ENCODE measurements at places on chromosomes 3 and 15. TPM values are rescaled to one million over a fixed set of nuclear protein-coding genes. Genes with fewer than 3 reads are reported as not detected.

DNA sequence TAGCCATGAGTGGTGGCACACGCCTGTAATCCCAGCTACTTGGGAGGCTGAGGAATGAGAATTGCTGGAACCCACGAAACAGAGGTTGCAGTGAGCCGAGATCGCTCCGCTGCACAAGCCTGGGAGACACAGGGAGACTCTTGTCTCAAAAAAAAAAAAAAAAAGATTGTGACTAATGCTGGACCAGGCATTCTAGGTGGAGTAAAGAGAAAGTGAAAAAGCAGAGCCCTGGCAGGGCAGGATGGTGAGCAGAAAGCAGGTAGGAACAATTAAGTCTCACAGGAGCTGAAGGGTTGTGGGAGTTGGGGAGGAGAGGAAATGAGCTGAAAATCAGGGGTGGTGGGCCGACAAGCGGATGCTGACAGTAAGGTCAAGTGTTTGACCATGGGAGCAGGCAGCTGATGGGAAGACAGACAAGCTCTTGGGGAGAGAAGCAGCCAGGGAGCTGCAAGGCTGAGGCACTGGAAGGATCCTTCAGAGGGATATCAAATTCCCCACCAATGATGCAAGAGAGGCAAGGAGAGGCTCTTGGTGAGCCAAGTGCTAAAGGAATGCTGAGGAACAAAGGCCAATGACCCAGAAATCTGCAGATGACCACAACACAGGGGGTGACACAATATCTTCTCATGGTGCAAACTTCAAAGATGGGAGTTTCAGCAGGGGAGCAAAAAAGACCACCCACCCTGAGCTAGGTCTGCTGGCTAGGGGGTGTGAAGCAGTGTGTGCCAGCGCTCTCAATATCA, 251.1 kb downstream of the ULK4 start:
- no peaks in the 10 kb centered on the region for H3K4me1 ChIP-seq
- no peak overlapping the region for H3K27ac ChIP-seq
- H3K27me3 ChIP-seq, result no peaks in the 10 kb centered on the region
- DNase-seq, result no peak
- H3K4me3 ChIP-seq, result no peak overlapping the region
- H3K36me3 ChIP-seq, result no peaks in the 10 kb centered on the region

DNA sequence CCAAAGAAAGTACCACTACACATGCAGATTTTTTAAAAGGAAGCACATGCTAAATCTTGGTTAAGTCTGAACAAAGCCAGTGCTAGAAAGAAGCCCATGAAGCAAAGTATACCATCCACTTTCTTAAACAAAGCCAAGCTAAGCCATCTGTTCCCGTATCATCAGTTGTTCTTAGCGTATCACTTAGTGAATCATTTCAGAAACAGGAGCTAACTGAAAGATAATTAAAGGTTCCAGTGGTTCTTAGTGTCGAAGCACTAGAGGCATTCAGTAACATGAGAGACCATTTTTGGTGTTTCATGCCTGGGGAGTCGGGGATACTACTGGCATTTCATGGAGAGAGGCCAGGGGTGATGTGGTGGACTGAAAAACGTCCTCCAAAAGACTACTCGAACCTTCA, 12.8 kb downstream of the UBXN7 start:
- H3K27me3 ChIP-seq, result no peaks in the 10 kb centered on the region
- no peak overlapping the region for H3K4me3 ChIP-seq
- DNase-seq, result no peak
- H3K36me3 ChIP-seq, result peaks cover 2% of the 10 kb centered on the region

- H3K36me3 ChIP-seq, result no peaks in the 10 kb centered on the region
- H3K4me1 ChIP-seq, result no peaks in the 10 kb centered on the region
- no peak overlapping the region for H3K27ac ChIP-seq
- H3K27me3 ChIP-seq, result no peaks in the 10 kb centered on the region
- no peak for DNase-seq
These were observed 347.2 kb upstream of the TPRG1 start for GRCh38 chr3:188824566-188824965.

- no peaks in the 10 kb centered on the region for H3K27me3 ChIP-seq
- H3K27ac ChIP-seq, result no peak overlapping the region
- H3K4me3 ChIP-seq, result no peak overlapping the region
- no peak for DNase-seq
- H3K4me1 ChIP-seq, result no peaks in the 10 kb centered on the region
- no peaks in the 10 kb centered on the region for H3K36me3 ChIP-seq
These were observed 215.6 kb upstream of the RBMS3 start for GRCh38 chr3:29065211-29065785.

- no peak for DNase-seq
- H3K4me1 ChIP-seq, result no peaks in the 10 kb centered on the region
- no peak overlapping the region for H3K27ac ChIP-seq
These were observed 50.5 kb upstream of the UBP1 start for GRCh38 chr3:33490641-33491241.

DNA sequence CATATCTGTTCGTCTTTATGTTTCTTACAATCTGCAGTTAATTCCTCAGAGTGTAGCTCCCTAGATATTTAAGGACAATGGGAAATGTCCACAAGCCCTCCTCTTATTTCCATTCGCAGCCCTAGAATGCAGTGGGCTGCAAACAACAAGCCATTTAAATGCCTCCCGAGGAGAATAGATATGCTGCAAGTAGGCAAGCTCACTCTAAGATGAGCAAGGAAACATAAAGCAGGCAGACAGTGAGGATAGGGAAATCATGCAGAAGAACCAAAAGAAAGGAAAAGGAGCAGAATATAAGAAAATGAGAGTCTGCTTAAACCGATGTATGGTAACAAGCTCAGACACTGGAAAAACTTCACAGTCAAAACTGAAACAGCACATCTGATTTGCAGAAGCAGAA, 561.9 kb downstream of the GBE1 start:
- no peak overlapping the region for H3K27ac ChIP-seq
- no peaks in the 10 kb centered on the region for H3K4me1 ChIP-seq
- no peak for DNase-seq
- no peak overlapping the region for H3K4me3 ChIP-seq

DNA sequence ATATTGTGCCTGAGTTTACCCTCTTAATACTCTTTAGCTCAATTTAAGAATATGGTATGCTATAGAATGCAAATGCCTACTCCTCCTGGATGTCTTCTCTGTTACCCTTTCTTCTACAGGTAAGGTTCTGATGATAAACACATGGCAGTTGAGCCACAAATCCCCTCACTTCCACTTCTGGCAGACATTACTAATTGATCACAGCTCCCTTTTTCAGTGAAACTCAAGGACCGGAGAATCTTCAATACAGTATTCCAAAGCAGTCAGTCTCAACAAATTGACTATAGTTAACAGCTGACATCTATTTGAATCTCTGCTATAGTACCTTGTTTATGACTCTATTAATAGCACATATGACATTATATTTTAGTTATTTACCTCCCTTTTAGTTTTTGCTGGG, 232.1 kb upstream of the ADAMTS9 start:
- H3K36me3 ChIP-seq, result no peaks in the 10 kb centered on the region
- no peak overlapping the region for H3K4me3 ChIP-seq
- H3K27ac ChIP-seq, result no peak overlapping the region
- H3K27me3 ChIP-seq, result no peaks in the 10 kb centered on the region
- no peak for DNase-seq

- no peaks in the 10 kb centered on the region for H3K36me3 ChIP-seq
- H3K4me3 ChIP-seq, result no peak overlapping the region
These were observed 86.1 kb downstream of the SAMMSON start for GRCh38 chr3:70085613-70086012.

DNA sequence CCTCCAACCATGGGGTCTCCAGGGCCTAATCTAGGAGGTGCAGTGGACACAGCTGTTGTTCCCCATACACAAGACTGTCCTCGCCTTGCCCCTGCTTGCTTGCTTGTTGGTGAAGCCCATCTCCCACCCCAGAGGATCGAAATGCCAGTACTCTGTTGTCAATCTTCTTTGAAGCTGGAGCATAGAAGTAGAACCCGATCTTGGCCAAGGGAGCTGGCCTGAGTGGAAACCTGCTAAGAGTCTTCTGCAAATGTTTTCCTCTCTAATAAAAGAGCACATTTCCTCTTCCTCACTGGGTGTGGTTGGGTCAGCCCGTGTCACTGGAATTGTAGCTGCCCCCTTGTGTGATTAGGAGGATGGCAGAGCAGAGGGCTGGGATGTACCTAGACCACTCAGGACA, 85.4 kb downstream of the HES1 start:
- H3K4me3 ChIP-seq, result no peak overlapping the region
- no peak for DNase-seq
- no peak overlapping the region for H3K27ac ChIP-seq
- H3K36me3 ChIP-seq, result no peaks in the 10 kb centered on the region
- peaks cover 43% of the 10 kb centered on the region for H3K27me3 ChIP-seq
- H3K4me1 ChIP-seq, result peaks cover 4% of the 10 kb centered on the region

- no peaks in the 10 kb centered on the region for H3K36me3 ChIP-seq
- H3K27ac ChIP-seq, result no peak overlapping the region
These were observed 17.3 kb downstream of the IGF2BP2 start for GRCh38 chr3:185807445-185808068.

GRCh38 chr3:128409624-128410581, 56.8 kb downstream of the DNAJB8 start:
- H3K4me3 ChIP-seq, result no peak overlapping the region
- no peaks in the 10 kb centered on the region for H3K36me3 ChIP-seq
- H3K27ac ChIP-seq, result no peak overlapping the region
- no peaks in the 10 kb centered on the region for H3K27me3 ChIP-seq
- no peak for DNase-seq

DNA sequence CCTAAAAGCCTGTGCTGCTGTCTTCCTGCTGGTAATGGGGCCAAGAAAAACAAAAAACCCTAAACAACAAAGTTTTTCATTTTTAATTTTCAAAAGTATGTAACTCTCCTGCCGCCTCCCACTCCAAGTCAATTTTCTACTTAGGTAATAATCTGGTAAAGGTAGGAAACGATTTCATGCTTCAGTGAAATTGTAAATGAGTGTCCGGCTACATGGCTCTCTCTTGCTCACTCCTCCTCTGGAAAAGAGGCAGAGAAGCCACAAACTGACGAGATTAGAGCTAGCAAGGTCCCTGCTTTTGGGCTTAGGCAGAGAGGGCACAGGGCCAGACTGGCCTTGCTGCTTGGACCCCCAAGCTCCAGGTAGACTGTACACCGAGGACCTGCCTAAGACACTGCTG, 23.5 kb downstream of the KLHL25 start:
- H3K27ac ChIP-seq, result no peak overlapping the region
- H3K4me3 ChIP-seq, result no peak overlapping the region
- H3K27me3 ChIP-seq, result no peaks in the 10 kb centered on the region
- no peak for DNase-seq

CCDC32 gene
- 27.0 TPM for total RNA-seq

CCDC71 gene
- total RNA-seq, result 22.7 TPM

APBA2 gene
- 29.5 TPM for total RNA-seq

PRR20G gene
- total RNA-seq, result not detected

STAC gene
- not detected for total RNA-seq

NOX5 gene
- total RNA-seq, result not detected

SYNPR gene
- total RNA-seq, result not detected

NR1I2 gene
- 0.10 TPM for total RNA-seq

P4HTM gene
- 39.6 TPM for total RNA-seq

DPPA2 gene
- total RNA-seq, result not detected

Measured in activated CD8-positive, alpha-beta T cell treated with anti-CD3 and anti-CD28 coated beads, Interleukin-2, amount 10 ng/mL, durations not matched to agents 7 days and 5 days (primary cell).